Activated naive CD8-positive, alpha-beta T cell treated with anti-CD3 and anti-CD28 coated beads for 36 hours (primary cell): ENCODE measurements at places on chromosomes 4 and X.

DNA sequence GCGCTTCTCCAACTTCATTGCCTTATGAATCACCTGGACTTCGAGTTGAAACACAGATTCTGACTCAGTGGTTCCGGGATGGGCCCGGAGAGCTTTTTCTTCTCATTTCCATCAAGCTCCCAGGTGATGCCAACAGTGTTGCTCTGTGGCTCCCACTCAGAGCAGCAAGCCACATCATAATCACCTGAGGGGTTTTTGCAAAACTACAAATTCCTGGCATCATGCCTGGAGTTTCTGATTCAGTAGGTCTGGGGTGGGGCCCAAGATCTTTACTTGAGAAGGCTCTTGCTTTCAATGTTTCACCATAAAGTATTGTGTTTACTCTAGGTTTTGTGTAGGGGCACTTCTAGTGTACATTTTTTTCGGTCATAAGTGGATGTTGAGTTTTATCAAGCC is 7.0 kb downstream of the MTM1 start:
- DNase-seq = peak; percentile 63

DNA sequence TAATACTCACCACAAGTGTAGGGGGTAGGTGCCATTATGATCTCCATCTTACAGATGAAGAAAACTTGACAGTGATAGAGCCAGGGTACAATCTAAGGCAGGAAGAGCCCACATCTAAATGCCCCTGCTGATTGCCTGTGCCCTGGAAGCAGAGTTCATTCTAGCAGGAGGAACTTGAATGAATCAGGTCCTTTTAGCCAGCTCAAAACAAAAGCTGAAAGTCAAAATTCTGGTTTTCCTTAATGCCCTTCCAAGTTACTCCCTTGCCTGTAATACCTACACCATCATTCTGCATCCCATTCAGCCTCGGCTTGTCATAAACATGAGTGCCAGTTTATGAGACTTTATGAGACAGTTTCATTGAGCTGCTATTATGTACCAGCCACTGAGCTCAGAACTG is 89.6 kb downstream of the SCD5 start:
- DNase-seq = no peak

DNA sequence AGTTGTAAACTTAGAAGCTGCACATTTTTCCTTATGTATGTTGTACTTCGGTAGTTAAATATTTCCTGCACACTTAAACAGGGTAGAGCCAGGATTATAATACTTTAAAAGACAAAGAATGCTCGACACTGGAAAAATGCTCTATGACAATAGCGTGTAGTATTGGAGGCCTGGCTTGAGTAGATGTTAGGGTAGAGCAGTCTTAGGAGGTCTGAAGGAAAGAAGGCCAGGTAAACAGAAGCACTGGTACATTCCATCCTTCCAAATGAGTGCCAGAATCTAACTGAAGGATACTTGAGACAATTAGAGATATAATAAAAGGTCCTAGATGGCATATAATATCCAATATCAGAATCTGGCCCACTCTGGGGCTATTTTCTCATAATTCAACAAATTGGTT is 42.3 kb downstream of the ATXN3L start:
- DNase-seq = no peak

DNA sequence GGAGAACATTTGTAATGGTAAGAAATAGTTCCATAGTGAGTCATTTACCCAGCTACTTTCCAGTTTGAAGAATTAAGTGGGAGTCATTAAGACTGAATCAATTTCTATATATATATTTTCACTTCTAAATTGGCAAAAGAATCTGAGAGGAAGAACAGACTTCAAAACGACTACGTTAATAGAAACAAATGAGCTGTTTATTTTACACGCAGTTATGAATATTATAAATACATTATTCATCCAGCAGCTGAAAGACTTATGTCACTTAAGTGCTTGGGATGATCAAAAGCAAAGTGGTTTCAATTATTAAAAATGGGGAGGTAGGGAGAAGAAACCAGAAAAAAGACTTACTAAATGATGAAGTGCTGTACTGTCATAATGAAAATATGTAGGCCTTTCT is 260.5 kb upstream of the DDX53 start:
- DNase-seq = no peak

- no peak for DNase-seq
These were observed 186.4 kb upstream of the GALNT7 start for GRCh38 chr4:172982151-172982590.

DNA sequence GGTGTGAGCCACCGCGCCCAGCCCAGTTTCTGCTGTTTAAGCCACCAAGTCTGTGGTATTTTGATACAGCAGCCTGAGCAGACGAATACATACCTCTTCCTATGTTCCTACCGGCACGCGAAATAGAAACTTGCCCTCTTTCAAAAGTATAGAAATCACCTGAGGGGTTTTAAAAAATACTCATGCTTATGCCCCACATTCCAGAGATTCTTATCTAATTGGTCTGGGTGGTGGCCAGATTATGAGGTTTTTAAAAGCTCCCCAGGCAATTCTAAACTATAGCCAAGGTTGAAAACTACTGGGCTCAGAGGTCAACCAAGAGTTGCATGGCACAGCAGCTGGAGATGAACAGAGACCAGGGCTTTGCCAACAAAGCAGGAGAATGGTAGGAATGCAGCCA is 24.9 kb upstream of the HUWE1 start:
- DNase-seq = no peak

GRCh38 chr4:170122252-170122651 is 32.5 kb upstream of the AADAT start:
- no peak for DNase-seq

DNA sequence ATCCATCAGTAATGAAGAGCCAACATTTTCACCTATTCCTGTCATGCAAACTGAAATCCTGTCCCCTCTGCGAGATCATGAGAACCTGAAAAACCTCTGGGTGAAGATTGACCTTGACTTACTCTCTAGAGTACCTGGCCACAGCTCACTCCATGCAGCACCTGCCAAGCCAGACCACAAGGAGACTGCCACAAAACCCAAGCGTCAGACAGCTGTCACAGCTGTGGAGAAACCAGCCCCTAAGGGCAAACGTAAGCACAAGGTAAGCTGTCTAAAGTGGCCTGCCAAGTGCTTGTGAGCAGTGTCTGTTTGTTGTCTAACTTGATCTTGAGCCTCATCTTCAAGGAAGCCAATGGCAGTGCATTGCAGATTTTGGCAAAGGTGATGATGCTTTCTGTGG is 455.9 kb downstream of the AFF2 start:
- DNase-seq = no peak

DNA sequence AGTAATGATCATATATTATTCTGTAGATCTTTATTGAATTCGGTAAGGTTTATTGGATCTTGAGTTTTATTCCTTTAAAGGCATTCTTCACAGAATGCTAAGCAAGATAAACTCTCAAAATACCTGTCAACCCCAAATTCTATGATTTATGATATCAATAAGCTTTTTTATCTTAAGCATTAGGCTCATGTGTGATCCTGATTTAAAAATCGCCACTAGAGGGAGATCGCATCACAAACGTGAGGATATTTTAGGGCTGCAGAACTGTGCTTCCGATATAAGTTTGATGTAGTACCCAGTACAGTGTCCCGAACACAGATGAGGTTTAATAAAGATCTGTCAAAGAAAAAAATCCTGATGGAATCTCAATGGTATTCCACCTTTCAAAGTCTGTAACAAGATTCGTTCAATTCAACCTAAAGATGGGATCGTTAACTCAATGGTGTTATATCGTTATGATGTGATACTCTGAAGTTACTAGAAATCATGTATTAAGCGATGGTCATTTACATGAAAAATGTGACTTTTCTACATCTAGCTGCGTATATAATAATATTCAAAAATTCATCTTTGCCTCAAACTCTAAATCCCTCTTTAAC is 169.0 kb downstream of the CORIN start:
- no peak for DNase-seq

DNA sequence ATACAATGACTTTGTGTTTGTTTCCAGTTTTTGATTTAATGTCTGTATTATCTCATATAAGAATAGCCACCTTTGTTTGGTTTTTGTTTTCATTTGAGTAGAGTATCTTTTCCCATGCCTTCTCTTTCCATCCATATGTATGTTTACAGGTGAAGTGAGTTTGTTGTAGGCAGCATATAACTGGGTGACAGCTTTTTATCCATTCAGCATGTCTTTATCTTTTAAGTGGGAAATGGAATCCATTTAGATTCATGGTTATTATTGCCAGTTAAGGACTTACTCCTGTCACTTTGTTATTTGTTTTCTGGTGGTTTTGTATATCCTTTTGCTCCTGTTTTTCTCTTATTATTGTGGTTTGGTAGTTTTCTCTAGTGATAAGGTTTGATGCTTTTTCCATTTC is 34.3 kb downstream of the SCLT1 start:
- DNase-seq = no peak

DNA sequence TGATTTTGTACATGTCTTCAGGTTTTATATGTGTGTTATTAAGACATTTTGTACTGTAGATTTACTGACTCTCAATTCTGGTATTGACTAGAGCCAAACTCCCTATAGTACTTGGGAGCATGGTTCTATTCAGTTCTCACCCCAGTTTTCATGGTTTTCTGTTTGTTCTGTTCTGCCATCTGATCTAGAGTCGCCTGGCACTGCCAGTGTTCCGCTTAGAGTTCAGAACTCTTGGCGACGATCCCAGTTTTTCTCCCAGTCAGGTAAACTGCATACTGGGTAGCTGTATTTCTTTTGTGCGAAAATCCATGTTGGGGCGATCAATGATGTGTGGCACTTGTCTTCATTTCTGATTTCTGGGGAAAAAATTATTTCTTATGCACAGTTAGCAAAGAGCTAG is 78.0 kb downstream of the PHOX2B start:
- DNase-seq = no peak

GRCh38 chrX:153770601-153771414 is 6.8 kb downstream of the PLXNB3 start:
- no peak for DNase-seq
